ENCODE measurements at places on chromosomes 2 and 18. TPM values are rescaled to one million over a fixed set of nuclear protein-coding genes. Genes with fewer than 3 reads are reported as not detected.

ZRANB3 gene
- 2.3 TPM for total RNA-seq

- H3K4me3 ChIP-seq: no peak overlapping the region
- no peak overlapping the region for H3K27ac ChIP-seq
- DNase-seq: no peak
- no peaks in the 10 kb centered on the region for H3K36me3 ChIP-seq
- no peaks in the 10 kb centered on the region for H3K27me3 ChIP-seq
- no peaks in the 10 kb centered on the region for H3K4me1 ChIP-seq
Observed at GRCh38 chr18:43877616-43878321, 600.5 kb upstream of the SYT4 start.

GRCh38 chr18:53752781-53753367 is 471.6 kb downstream of the MBD2 start:
- no peak overlapping the region for H3K4me3 ChIP-seq
- no peak for DNase-seq
- H3K27ac ChIP-seq: no peak overlapping the region
- H3K27me3 ChIP-seq: no peaks in the 10 kb centered on the region
- no peaks in the 10 kb centered on the region for H3K4me1 ChIP-seq

LONRF2 gene
- 7.6 TPM for total RNA-seq

CDCA7 gene
- not detected for total RNA-seq

FBLN7 gene
- 0.43 TPM for total RNA-seq

- H3K4me3 ChIP-seq: no peak overlapping the region
- no peak for DNase-seq
- H3K27ac ChIP-seq: no peak overlapping the region
- no peaks in the 10 kb centered on the region for H3K27me3 ChIP-seq
- H3K4me1 ChIP-seq: no peaks in the 10 kb centered on the region
Observed at GRCh38 chr2:134973241-134974138, 54.9 kb downstream of the CCNT2 start.

SULT1C2 gene
- not detected for total RNA-seq

DNA sequence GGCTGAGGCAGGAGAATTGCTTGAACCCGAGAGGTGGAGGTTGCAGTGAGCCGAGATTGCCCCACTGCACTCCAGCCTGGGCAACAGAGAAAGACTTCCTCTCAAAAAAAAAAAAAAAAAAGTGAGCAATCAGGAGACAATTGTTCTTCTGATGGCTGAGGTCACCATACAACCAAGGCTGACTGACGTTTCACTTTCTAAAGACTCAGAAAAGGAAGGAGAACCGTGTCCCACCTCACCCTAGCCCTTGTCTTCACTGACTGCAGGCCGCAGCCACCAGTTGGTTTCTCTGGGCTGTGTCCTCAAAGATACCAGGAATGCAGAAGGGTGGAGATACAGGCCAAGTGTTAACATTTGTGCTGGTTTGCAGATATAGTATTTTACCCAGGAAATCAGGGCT is 7.7 kb upstream of the SLC35F6 start:
- H3K27ac ChIP-seq: no peak overlapping the region
- no peak for DNase-seq
- no peak overlapping the region for H3K4me3 ChIP-seq
- H3K27me3 ChIP-seq: no peaks in the 10 kb centered on the region
- H3K4me1 ChIP-seq: peaks cover 3% of the 10 kb centered on the region

DNA sequence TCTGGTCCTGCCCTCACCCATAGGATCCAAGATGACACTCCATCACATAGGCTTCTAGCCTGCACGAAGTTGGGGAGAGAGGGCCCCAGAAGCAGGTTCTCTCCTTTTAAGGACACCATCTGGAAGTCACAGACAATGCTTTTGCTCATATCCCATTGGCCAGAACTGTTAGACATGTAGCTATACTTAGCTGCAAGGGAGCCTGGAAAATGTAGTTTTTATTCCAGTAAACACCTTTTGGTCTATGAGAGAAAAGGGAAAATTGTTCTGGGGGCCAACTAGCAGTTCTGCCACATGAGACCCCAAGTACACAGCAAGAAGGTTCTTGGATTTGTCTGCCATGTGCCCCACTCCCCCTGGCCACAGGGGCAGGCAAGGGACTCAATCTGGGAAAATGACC is 206.1 kb downstream of the ZFP36L2 start:
- H3K36me3 ChIP-seq: no peaks in the 10 kb centered on the region
- H3K27ac ChIP-seq: no peak overlapping the region
- no peaks in the 10 kb centered on the region for H3K4me1 ChIP-seq
- no peak overlapping the region for H3K4me3 ChIP-seq

DNA sequence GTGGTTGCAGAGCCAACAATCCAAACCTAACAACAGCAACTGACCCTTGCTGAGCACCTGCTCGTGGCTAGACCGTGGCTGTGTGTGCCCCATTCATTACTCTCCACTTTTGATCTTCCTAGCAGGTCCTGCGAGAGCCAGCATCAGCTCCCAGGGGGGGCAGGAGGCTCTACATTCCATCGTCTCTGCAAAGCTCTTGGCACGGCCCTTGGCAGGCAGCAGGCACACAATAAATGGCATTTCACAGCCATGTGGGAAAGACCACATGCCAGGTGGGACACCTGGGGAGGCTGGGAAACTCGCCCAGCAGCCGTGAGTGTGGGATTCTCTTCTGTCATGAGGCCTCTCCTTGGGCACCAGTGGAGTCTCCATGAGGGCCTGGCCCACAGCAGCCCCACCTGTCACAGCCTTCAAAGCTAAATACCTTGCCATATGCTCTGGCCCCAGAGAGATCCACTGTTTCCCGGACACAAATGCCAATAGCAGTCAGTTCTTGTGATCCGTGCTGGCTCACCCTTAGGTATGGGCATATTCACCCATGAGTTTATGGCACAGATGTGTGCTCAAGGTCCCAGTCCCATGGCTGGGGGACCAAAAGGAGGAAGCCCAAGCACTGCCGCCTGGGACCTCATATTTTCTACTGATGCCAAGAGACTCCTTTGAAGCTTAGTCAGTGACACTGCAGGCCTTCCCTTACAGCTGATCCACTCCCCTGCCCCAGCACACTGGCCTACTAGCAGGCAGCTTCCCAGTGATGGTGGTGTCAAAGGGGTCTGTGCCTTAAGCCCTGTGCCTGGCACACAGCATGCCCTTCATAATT is 6.8 kb upstream of the TEX51 start:
- no peak overlapping the region for H3K4me3 ChIP-seq
- no peaks in the 10 kb centered on the region for H3K27me3 ChIP-seq
- H3K36me3 ChIP-seq: no peaks in the 10 kb centered on the region
- H3K27ac ChIP-seq: no peak overlapping the region

DNA sequence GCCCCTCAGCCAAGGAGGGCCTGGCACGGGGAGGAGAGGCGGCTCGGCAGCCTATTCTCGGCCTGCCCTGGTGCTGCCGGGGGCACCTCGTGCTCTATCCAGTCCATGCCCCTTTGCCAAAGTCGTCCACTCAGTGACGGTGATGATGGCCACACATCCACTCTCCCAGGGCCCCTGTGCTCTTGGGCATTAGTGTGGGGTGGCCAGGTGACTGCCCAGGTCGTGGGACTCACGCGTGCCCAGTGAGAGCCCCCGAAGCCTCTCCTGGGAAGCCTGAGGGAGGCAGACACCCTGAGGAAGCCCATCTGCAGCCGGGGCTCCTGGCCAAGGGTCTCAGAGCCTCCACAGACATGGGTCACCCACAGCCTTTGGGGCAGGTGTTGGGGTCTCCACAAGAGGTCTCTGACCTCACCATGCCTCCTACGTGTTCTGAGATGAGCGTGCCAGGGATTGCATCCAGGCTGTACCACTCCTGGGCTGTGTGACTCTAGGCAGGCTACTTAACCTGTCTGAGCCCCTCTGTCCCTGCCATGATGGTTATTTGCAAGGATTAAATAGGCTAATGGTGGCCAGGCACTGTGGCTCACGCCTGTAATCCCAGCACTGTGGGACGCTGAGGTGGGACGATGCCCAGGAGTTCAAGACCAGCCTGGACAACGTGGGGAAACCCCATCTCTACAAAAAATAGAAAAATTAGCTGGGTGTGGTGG is 12.9 kb downstream of the RAMP1 start:
- H3K4me3 ChIP-seq: no peak overlapping the region
- peak overlapping the region; percentile 75 for H3K27ac ChIP-seq
- no peaks in the 10 kb centered on the region for H3K27me3 ChIP-seq
- no peak for DNase-seq

- no peak overlapping the region for H3K4me3 ChIP-seq
- H3K36me3 ChIP-seq: no peaks in the 10 kb centered on the region
- H3K27ac ChIP-seq: no peak overlapping the region
- no peak for DNase-seq
- H3K27me3 ChIP-seq: no peaks in the 10 kb centered on the region
Observed at GRCh38 chr2:68671961-68672360, 28.6 kb downstream of the PROKR1 start.

DNA sequence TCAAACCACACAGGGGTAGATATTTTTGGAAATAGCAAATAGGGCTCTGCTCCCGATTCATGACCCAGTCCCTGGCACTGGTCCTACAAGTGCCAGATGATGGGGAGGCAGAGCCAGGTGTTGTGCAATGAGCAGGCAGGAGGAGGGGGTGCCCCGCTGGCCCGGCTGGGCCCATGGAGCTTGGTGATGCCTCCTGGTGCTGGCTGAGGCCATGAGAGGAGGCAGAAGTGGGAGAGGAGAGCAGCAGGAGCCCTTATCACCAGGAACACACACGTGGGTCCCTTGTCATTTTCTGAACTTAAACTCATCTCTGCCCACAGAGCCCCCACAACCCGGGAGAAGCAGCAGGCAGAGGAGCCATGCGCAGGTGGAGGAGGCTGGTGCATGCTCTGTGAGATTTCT is 90.5 kb upstream of the MAPK4 start:
- no peaks in the 10 kb centered on the region for H3K4me1 ChIP-seq
- H3K27ac ChIP-seq: no peak overlapping the region
- peak; percentile 79 for DNase-seq
- H3K4me3 ChIP-seq: no peak overlapping the region
- no peaks in the 10 kb centered on the region for H3K27me3 ChIP-seq

GRCh38 chr2:202060218-202060617 is 12.8 kb upstream of the KIAA2012 start:
- no peaks in the 10 kb centered on the region for H3K27me3 ChIP-seq
- H3K27ac ChIP-seq: no peak overlapping the region
- H3K36me3 ChIP-seq: no peaks in the 10 kb centered on the region
- DNase-seq: no peak

GCG gene
- total RNA-seq: not detected

- H3K4me1 ChIP-seq: peaks cover 12% of the 10 kb centered on the region
- H3K4me3 ChIP-seq: no peak overlapping the region
- DNase-seq: no peak
- peak overlapping the region; percentile 32 for H3K27ac ChIP-seq
Observed at GRCh38 chr2:205405752-205406151, 276.5 kb upstream of the NRP2 start.

ERICH2 gene
- not detected for total RNA-seq

AGXT gene
- total RNA-seq: not detected

DNA sequence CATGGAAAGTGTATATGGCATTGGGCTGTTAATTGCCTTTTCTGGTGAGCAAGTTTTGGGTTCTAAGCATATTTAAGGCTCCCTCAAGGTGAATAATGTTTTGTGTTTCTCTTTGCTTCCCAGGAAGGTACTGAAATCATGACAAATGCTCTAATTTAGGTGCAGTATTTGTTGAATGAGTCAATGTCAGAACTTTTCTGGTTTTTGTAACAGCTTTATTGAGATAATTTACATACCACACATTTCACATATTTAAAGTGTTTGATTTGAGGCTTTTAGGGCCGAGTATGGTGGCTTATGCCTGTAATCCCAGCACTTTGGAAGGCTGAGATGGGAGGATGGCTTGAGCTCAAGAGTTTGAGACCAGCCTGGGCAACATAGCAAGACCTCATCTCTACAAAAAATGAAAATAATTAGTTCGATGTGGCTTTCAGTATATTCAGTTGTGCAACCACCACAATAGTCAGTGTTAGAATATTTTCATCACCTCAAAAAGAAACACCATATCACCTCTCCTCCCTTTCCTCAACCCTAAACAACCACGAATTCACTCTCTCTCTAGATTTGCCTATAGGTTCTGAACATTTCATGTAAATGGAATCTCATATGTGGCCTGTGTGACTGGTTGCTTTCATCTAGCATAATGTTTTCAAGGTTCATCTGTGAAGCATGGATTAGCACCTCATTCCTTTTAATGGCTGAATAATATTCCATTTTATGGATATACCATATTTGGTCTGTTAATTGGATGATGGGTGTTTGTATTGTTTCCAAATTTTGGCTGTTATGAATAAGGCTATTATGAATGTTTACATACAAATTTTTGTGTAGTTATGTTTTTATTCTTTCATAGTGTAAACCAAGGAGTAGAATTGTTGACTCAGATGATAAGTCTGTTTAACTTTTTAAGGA is 54.9 kb downstream of the MGAT5 start:
- H3K4me1 ChIP-seq: peaks cover 11% of the 10 kb centered on the region
- DNase-seq: no peak
- H3K36me3 ChIP-seq: no peaks in the 10 kb centered on the region
- H3K27me3 ChIP-seq: no peaks in the 10 kb centered on the region
- no peak overlapping the region for H3K27ac ChIP-seq

DSC3 gene
- 0.85 TPM for total RNA-seq

KIF5C gene
- 6.2 TPM for total RNA-seq

GRCh38 chr2:223734346-223734745 is 103.0 kb downstream of the AP1S3 start:
- H3K36me3 ChIP-seq: no peaks in the 10 kb centered on the region
- H3K4me3 ChIP-seq: no peak overlapping the region
- no peak overlapping the region for H3K27ac ChIP-seq
- H3K27me3 ChIP-seq: no peaks in the 10 kb centered on the region
- no peak for DNase-seq

DNA sequence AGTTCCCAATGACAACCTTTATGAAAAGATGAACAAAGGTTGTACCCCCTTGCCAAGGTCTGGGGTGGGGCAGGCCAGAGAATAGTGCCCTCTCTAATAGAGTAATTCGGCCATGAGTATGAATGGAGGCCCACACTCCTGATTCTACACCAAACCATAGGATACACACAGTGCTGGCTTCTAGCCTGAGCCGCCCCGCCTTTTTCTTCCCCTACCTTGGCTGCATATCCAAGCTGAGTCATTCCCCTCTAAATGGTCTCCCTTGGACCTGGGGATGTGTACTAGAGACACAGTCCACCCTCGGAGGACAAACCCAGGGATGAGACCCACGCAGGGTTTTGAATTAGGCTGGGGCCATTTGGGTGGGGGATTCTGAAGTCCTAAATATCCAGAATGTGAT is 107.2 kb upstream of the CAPN13 start:
- DNase-seq: no peak
- H3K4me1 ChIP-seq: no peaks in the 10 kb centered on the region
- no peak overlapping the region for H3K4me3 ChIP-seq
- no peak overlapping the region for H3K27ac ChIP-seq

GRCh38 chr2:85672456-85672855 is 4.5 kb upstream of the SFTPB start:
- H3K27me3 ChIP-seq: no peaks in the 10 kb centered on the region
- H3K27ac ChIP-seq: no peak overlapping the region
- H3K4me3 ChIP-seq: no peak overlapping the region
- no peaks in the 10 kb centered on the region for H3K36me3 ChIP-seq
